ENCODE measurements at places on chromosomes 13 and 19. TPM values are rescaled to one million over a fixed set of nuclear protein-coding genes. Genes with fewer than 3 reads are reported as not detected.
A peak's percentile ranks its signal among the peaks of the same experiment; 100 is the strongest.

DNA sequence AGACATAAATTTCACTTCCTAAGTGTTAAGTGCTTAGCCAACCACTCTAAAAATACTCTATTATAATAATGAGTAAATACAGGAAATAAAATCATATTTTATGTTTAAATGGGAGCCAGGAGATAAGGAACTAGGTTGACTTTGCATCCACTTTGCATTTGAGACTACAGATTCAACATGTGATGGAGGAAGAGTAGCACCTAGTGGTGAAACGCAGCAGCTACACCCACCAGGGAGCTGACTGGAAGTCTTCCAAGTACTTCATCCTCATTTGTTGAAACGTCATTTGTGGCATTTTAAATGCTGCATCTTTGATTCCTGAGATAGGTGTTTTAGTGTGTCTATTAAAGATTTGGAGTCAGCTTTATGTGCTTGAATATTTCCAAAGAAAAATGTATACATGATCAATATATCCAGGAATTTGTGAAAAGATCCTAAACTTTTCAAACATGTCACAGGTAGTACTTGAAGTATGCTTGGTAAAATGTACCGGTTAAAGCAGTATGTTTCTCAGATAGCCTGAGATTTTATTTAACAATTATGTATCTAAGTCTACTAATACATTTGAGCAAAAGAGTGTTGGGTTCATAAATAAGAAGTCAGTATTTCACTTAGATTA is 17.4 kb upstream of the KCTD12 start:
- DNase-seq = peak; percentile 91

DNA sequence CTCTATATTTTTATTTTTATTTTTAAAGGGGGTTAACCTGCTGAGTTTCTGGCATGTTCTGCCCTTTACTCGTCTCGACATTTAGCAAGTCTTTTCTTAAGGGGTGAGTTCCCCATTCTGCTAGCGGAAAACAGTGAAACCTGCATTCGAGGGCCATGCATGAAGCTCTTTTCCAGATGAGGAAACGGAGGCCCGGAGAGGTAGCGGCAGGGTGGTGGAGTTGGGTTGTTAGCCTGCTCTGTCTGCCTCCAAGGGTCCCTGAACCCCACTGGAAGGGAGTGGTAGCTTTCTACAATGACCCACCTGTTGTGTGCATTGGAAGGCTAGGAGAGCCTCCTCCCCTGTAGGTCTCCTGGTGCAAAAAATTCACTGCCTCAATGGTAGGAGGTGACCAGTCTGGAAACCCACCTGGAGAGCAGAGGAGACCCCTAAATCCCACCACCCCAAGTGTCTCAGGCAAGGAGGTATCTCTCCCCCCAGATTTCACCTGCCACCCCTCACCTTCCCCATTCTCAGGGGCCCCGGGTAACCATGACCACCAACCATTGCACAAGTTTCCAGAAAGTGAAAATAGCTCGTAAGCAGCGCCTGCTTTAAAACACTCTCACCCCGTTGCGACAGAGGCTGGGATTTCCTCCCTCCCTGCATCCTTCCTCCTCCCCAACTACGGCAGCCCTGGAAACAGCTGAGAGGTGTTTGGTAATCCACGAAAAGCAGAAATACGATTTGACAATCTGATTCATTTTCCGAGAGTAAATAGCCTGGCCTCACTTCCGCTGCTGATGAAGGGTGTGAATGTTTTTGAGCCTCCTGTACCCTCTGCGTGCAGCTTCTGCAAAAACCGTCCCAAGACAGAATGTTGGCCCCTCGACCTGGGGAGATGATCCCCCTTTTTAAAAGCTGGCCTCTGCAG is 3.5 kb downstream of the KLF2 start:
- peak; percentile 67 for DNase-seq

DNA sequence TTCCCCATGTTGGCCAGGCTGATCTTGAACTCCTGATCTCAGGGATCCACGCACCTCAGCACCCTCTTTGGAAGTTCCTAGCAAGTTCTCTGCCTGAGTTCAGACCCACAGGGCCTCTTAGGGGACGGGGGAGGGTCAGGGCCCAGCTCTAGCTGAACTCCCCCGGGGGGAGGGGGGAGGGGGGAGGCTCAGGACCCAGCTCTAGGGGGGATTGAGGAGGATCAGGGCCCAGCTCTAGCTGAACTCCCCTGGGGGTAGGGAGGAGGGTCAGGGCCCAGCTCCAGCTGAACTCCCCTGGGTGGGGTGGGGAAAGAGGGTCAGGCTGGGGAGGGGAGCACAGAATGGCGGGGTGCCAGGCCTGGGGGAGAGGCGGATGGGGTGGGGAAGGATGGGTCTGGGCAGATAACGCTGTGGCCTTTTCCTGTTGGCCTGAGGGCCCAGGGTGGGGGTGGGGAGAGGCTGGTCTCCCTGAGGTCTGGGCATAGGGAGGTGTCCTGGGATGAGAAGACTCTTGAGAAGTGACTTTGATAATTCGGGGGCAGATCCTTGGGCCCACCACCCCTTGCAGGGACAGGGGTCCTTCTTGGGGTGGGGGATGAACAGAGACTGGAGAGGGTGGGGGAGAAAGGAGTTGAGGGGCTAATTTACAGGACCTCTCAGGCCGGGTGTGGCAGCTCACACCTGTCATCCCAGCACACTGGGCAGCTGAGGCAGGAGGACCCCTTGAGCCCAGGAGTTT is 5.5 kb upstream of the PTBP1 start:
- DNase-seq = no peak

- no peak for DNase-seq
Measured at GRCh38 chr13:42976066-42976465, 16.0 kb downstream of the EPSTI1 start.

Gene SGTA
- 31.2 TPM for total RNA-seq

GRCh38 chr19:33675501-33676124 is 53.9 kb downstream of the CHST8 start:
- no peak for DNase-seq

Gene MAP4K1
- 262 TPM for total RNA-seq

Gene LYPD3
- total RNA-seq = not detected

Gene IGFLR1
- 1.5 TPM for total RNA-seq

- peak; percentile 65 for DNase-seq
Measured at GRCh38 chr19:51830274-51830673, 35.3 kb downstream of the FPR3 start.

Gene PLK5
- total RNA-seq = not detected

Gene ADAT3
- 5.2 TPM for total RNA-seq
